ENCODE measurements at places on chromosomes 6 and 20.

DNA sequence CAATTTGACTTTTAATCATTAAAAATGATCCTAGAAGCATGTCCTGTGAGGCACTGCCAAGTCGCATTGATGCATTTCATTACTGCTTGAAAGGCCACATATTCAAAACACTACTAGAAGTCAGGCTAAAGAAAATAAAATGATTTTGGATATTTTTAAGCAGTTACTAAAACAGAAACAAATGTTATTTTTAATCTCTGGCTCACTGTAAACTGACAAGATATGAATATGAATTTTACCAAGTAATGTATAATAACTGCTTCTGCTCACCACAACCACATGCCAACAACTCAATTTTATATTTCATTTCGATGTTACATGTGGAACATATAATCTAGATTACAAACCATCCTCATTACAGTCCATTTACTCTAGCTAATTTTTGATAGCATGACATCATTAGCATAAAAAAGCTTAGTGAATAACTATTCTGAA is 90.6 kb downstream of the ATXN1 start:
- no peak for DNase-seq

DNA sequence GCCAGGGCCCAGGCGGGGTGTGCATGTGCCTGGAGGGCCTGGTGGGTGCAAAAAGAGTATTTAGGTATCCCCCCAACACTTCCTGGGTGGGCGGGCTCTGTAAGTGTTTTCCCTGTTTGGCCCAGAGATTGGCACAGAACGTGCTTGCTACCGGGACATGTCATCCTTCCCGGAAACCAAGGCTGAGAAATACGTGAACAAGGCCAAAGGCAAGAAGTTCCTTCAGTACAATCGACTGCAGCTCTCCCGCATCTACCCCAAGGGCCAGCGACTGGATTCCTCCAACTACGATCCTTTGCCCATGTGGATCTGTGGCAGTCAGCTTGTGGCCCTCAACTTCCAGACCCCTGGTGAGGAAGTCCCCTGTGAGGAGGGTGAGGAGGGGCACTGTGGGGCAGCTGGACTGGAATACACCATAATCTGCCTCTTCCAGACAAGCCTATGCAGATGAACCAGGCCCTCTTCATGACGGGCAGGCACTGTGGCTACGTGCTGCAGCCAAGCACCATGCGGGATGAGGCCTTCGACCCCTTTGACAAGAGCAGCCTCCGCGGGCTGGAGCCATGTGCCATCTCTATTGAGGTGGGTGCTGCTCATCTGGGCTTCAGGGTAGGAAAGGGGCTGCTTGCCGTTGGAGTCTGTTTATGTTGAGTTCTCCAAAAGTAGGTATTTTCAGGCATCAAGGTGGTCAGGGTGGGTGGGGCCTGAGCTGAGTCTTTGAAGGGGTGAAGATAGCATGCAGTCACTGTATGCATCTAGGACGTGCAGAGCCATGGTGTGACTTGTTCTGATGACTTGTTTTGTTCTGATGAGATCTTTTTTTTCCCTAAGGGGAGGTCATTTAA is 35.2 kb downstream of the PLCG1 start:
- no peak for DNase-seq

- no peak for DNase-seq
These were observed 44.1 kb downstream of the PTK7 start for GRCh38 chr6:43120101-43120763.

DNA sequence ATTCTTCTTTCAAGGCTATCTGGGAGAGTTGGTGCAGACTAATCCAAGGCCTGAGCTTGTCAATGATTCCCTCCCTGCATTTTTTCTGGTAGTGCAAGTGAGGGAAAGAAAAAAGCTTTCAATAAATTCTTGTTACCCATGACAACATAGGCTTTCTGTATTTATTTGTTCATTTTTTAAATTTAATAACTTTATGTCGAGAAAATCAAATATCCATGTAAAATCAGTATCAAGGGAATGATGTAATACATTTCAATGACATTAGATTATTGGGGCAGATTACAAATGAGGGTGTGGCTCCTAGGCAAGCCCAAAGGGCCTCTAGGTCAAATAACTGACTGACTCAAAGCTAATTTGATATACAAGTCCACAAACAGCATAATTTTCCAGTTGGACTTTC is 104.0 kb downstream of the GJA1 start:
- DNase-seq = no peak

DNA sequence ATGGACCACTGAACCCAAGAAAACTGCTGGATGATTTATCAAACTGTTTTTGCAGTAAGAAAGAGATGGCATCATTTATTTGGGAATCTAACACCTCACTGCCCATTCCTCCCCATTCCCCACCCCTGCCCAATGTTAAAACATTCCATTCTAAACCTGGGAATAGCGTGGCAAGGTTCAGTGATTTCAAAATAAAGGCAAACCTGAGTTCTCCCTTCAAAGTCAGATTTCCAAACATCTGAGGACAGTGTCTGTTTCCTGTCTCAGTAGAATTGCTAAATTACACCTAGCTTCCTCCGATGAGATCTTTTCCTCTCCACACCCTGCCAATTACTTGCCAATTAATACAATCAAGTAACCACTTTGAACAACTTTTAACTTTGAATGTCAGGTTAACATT is 127.4 kb upstream of the ARMC2 start:
- DNase-seq = no peak

DNA sequence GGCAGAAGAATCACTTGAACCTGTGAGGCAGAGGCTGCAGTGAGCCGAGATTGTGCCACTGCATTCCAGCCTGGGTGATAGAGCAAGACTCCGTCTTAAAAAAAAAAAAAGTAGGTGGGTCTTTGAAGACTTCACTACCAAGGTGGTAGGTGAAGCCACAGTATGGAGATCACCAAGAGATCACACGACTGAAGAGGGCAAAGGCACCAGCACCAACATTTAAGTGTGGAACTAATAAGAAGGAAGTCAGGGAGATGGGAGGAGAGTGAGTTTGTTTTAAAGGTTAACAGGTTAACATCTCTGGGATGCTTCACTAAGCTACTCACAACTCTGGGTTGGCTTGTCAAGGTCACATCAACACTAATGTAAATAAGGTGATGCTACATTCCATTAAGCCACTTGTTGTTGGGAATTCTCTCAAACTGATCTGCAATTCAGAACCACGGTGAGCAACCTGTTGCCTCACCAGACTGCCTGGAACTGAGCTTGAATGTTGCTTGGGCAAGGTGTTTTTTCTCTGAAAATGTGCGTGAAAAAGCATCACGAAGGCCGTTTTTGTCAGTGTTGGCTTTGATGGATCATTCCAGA is 48.7 kb downstream of the KCTD20 start:
- DNase-seq = no peak

DNA sequence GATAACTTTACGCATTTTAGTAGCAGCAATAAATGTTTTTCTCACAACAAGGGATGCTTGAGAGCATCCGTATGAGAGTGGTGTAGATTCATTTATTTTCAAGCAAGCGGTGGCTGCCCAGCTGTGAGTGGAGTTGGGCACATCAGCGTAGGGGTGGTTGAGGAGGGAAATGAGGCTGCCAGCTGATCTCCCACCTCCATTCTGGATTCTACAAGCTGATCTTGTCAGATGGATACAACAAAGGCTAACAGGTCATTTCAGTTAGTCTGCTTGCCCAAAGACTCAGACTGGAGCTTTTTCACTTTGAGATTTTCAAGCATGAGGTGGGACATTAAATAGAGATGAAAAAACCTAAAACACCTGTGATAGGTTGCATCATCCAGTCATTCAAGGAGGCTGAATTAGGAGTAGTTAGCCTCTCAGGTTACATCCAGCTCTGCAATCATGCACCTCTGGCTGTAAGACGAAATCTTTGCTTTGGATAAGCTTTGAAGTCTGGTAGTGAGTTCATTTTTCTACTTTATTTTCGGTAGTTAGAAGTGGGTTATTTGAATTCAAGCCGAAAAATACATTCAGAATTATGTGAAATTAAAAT is 1.9 kb upstream of the BACH2 start:
- no peak for DNase-seq

- DNase-seq = no peak
These were observed 30.6 kb upstream of the LMBRD1 start for GRCh38 chr6:69827276-69827893.

DNA sequence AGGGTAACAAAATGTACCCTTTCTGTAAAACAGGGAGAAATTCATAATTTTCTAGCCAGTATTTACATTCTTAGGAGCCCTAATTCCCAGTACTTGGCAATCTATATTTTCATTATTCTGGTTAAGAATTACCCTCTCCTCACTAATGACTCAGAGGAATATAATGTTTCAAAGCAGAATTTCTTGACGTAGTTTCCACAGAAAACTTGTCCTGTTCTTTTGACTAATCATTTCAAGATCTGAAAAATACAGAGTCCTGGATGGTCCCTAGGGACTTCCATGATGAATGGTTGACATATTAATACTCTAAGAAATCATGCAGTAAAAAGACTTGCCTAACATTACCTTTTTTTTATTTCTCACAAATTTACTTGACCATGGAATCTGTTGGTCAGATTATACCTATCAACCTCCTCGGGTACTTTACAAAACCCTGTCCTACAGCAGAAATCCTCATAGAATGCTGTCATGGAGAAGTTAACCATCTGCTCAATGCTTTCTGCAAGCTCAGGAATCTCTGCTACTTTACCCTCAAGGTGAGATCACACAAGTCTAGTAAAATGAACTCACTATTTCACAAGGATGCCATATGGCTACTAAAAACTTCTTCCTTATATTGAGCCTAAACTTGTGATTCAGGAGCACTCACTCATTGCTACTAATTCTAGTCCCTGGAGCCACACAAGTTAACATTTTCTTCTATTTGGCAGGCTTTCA is 202.1 kb upstream of the CNR1 start:
- DNase-seq = no peak

- peak; percentile 69 for DNase-seq
These were observed 73.5 kb downstream of the TNFRSF21 start for GRCh38 chr6:47235964-47236760.

DNA sequence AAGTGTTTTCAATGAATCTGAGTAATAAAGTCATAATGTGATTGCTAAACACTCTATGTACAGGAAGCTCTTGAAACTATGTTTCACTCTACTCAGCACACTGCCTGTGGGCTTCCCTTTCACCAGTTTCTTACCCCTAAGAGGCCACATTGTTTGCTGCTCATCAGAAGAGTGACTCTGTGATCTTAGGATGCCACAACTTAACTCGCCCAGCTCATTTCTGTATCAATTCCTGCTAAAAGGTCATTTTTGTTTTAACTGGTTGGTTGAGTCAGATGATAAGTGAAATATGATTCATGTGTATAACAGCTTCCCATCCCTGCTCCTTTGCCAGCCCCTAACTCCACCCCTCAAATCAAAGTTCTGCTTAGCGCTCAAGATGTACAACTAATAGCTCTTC is 9.8 kb upstream of the NDUFAF4 start:
- no peak for DNase-seq

Data from HT-29 (cell line).